ENCODE measurements at places on chromosomes 3 and 15.

- DNase-seq, result no peak
These were observed 117.7 kb downstream of the GOLIM4 start for GRCh38 chr3:167978071-167978470.

DNA sequence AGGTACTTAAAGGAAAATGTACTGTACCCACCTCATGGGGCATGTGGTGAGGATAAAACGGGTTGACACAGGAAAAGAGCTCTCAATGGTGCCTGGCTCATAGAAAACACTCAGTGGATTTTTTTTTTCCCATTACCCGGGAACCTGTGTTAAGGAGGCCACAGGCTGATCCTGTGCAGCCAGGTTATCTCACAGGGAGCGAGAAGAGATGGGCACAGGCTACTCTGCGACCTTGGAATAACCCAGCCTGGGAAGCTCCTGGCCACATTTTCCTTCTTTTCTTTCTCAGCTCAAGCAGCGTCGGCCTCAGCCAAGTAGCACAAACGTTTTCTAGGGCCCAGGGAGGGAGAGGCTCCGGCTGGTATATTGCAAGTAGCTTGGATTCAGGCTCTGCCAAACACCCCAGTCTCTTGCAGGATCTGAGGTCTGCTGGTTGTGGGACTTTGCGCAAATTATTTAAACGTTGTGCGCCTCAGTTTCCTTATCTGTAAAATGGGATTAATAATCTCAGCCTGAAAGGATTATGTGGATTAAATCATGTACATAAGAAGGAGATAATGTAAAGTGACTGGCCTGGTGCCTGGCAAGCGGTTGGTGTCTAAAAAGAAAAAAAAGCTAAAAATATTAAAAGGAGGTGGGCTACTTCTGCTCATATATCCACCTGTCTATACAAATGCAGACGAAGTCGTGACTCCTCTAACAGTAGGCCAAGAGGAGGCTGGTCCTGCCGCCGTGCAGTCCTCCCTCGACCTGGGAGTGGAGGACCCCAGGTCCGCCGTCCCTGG is 2.2 kb downstream of the FURIN start:
- DNase-seq, result no peak

DNA sequence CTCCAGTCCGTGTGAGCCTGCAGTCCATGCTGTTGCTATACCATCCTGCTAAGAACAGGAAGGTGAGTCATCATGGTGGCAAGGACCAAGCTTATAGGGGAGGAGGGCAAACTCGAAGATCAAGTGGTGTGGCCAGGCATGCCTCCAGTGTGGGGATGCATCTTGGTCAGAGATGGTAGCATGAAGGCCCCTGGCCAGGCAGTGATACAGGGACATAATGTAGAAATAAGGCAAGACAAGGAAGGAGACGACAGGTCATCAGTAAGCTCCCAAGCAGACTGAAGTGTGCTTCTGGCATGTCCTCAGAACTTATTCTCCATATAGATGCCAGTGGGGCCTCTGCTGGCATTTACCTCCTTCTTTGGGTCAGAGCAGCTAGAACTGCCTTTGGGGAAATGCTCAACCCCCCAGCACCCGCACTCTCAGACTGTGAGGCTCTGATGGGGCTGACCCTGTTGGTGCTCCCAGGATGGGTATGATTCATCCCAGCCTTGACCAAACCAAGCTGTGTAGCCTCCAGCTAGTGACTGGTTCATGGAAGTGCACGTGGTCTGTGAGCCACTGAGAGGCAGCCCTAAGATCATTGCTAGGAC is 52.5 kb upstream of the ATP2B2 start:
- DNase-seq, result no peak

DNA sequence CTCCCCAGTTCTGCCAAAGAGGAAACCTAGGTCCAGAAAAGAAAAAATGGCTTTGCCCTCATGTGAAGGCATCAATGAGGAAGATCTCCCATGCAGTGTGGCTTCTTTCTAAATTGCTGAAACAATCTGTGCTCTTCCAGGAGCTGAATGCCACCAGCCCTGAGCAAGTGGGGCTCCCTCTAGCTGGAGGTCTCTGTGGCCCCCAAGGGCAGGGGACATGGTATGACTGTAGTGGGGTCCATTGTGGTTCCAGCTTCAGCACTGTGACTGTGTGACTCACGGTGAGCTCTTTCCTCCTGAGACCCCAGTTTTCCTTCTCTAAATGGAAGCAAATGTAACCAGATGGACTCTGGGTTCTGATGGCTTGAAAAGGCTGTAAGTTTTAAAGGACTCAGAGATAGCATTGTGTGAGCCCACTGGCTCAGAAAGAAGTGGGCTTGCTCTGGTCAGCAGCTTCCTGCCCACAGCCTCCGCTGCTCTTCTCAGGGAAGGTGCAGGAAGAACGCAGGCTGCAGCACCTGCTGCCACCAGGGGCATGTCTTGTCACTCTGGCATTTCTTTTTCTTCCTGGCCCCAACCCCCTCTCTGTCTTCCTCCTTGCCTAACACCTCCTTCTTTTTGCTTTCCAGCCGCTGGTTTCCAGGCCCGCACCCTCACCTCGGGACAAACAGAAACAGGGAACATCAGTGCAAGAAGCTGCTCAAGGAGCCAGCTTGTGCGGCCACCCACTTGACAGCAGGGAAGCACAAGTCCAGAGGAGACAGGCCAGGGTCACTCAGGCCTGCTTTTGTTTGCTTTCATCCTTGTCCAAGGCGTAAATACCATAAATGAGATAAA is 5.8 kb upstream of the CXCR6 start:
- no peak for DNase-seq

DNA sequence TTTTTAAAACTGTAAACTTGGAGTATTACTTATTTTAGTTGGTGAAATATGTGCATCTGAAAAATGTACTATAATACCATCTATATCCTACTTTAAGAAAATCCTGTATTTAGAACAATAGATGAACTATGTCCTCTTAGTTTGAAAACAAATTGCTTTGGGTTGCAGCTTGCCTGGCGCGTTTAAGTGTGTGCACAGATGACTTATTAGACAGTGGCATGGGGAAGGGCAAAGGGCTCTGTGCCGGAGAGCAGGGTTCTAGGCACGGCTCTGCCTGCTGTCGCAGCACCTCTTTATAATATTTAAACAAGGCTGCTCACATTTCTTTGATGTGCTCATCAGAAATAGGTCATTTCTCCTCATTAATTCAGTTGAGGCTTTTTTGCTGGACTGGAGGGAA is 10.0 kb downstream of the PXK start:
- DNase-seq, result no peak

DNA sequence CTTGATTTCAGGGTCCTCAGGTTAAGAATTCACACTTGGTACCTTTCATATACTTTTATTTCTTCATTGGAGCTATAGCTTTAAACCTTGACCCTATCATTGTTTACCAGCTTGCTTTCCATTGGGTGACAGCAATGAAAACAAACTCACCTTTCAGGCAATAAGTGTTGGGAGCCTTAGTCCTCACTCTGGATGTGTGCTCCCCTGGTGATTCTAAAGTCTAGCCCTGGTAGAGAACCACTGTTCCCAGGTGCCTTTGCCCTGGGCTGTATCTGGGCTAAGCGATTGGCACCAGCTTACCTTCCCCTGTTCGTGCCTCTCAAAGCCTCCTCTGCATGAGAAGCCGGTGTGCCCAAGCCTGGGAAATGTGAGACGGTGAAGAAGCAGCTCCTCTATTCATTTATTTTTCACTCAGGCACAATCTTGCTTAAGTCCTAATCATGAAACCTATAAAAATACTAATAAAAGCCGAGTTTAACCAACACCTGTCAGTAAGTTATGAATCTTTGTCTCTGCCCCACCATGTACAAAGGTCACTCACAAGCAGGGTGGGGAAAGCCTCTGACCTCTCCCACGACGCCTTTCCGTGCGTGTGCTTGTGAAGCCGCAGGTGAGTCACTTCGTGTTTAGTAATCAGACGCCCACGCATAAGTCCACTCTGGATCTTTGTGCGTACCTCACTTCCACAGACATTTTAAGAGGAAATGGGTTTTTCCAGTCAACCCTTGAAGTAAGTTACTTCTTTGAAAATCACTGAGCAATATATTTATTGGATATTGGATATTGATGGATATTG is 12.8 kb upstream of the ARRDC4 start:
- no peak for DNase-seq

- DNase-seq, result no peak
These were observed 6.1 kb downstream of the SECISBP2L start for GRCh38 chr15:49040151-49040550.

DNA sequence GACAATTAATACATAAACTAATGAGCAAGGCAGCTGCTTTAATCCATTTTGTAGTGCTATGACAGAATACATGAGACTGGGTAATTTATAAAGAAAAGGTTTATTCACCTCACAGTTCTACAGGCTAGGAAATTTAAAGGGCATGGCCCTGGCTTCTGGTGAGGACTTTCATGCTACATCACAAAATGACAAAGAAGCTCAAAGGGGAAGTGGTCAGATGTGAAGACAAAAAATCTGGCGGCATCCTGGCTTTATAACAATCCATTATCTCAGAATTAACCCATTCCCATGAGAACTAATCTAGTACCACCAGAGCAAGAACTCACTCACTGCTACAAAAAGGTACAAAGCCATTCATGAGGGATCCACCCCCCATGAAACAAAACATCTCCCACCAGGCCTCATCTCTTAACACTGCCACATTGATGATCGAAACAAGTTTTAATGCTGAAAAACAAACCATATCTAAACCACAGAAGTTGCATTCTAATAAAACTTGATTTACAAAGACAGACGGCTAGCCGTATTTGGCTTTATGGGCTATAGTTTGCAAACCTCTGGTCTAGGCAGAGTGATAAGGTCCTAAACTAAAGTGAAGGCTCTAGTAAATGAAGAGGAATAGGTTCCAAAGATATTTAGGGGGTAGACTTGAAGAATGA is 44.2 kb downstream of the GSK3B start:
- no peak for DNase-seq

- no peak for DNase-seq
These were observed 8.3 kb upstream of the VILL start for GRCh38 chr3:37982331-37982730.

DNA sequence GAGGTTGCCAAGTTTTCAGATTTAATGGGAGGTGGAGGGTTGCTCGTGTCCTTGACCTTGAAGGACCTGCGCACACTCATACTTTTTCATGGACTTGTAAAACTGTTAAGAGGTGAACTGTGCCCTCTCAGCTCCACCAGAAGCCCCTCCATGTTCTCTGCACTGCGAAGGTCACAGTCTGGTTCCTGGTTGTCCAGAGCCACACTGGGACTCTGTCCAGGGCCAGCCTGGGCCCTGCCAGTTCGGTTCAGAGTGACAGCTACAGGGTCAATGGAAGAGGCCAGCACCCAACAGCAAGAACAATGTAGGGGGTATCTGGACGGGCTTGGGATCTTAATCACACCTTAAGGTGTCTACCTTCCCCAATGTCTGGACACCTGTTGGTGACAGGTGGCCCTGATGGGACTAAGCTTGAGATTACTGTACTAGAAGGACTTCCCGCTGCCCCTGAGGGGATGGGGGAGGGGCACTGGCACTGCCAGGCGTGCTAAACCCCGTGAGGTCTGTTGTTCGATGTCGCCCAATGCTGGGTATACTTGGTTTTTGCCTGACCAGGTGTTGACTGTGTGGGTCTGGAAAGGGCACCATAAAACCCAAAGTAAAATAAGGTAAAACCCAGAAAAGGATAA is 34.7 kb downstream of the GRK7 start:
- DNase-seq, result no peak

DNA sequence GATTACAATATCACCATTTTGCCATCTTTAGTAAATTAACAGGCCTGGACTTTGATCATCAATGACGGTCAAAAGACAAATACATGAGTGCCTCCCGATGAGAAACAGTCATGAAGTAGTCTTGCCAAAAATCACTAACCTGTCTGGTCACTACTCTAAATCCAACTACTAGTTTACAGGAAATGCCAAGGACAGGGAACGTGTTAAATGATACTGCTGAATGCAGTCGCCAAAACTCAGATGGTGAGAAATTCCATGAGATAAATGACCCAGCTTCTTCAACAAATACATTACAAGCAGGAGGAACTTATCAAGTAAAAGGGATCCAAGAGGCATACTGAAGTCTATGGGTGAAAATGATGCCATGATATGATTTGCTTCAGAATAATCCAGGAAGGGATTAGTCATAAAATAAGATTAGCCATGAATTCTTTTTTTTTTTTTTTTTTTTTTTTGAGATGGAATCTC is 35.8 kb upstream of the ATP13A3 start:
- no peak for DNase-seq

GRCh38 chr3:23831517-23832394 is 26.0 kb downstream of the UBE2E1 start:
- no peak for DNase-seq

- no peak for DNase-seq
These were observed 28.6 kb downstream of the LRTM1 start for GRCh38 chr3:54899273-54899672.

GRCh38 chr3:187858041-187858440 is 112.8 kb upstream of the BCL6 start:
- DNase-seq, result no peak

DNA sequence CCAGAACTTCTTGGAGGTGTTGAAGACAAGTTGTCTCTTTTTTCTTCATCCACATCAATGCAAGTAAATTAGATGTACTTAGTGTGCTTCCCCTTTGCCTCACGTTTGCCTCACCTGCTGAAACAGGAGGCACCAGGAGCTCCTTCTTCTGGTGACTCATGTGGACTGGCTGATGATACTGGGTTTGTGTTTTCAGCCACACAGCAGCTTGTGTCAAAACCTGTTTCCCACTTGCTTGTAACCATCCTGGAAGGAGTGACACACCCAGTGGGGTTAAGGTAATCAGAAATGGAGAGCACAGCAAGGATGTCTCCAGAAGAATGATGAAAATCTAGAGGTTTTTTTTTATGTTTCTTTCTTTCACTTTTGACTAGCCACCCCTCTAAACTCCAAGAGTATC is 143.3 kb upstream of the RBMS3 start:
- no peak for DNase-seq

- no peak for DNase-seq
These were observed 48.9 kb downstream of the TMEM44 start for GRCh38 chr3:194584320-194584776.

DNA sequence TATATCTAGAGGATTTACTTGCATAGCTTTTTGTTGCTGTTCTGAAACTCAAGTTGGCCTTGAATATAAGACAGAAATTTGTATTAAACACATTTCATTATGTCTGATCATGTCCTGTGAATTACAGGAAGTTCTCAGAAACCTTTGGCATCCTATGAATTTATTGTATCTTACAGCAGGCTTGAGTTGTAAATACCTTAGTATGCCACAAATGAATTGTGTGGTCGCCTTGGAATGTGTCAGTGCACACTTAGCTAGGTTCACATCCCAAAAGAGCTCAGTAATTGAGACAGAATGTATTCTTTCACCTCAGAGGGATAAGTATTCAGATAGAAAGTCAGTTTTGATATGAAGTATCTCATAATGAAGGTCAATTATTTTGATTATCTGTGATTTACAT is 83.4 kb downstream of the NEK11 start:
- no peak for DNase-seq

- DNase-seq, result no peak
These were observed 6.4 kb downstream of the TLR9 start for GRCh38 chr3:52218937-52219650.

- DNase-seq, result no peak
These were observed 14.4 kb downstream of the HES1 start for GRCh38 chr3:194150252-194150934.
